Mucosa of descending colon (tissue), 3 donors: ENCODE measurements at places on chromosomes 13 and 19. TPM values are rescaled to one million over a fixed set of nuclear protein-coding genes. Genes with fewer than 3 reads are reported as not detected.
A peak's percentile ranks its signal among the peaks of the same experiment; 100 is the strongest.

DNA sequence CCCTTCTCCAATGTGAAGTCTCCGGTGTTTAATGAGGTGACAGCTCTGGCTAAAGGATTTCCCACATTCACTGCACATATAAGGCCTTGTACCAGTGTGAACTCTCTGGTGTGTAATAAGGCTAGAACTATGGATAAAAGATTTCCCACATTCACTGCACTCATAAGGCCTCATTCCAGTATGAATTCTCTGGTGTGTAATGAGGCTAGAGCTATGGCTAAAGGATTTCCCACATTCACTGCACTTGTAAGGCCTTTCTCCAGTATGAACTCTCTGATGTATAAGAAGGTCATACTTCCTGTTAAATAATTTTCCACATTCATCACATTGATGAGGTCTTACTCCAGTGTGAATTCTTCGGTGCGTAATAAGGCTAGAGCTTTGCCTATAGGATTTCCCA lies 5.9 kb downstream of the ZNF256 start:
- no peak for DNase-seq

DNA sequence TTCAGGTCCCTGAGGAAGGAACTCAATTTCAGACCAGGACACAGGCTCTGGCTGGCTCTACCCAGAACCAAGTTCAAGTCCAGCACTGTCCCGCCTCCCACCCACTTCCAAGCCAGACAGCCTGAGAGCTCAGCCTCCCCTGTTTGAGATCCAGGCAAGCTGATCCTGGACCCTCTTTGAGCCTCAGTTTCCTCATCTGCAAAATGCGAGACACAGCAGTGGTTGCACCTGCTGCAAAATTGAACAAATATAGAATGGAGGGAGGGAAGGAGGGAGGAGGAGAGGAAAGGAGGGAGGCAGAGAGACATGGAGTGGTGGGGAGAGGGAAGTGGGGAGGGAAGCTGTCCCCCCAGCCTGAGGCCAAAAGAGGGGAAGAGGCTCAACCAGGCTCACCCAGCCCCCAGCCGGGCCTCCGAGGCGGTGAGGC lies 751 bp downstream of the TMEM221 start:
- no peak for DNase-seq

DNA sequence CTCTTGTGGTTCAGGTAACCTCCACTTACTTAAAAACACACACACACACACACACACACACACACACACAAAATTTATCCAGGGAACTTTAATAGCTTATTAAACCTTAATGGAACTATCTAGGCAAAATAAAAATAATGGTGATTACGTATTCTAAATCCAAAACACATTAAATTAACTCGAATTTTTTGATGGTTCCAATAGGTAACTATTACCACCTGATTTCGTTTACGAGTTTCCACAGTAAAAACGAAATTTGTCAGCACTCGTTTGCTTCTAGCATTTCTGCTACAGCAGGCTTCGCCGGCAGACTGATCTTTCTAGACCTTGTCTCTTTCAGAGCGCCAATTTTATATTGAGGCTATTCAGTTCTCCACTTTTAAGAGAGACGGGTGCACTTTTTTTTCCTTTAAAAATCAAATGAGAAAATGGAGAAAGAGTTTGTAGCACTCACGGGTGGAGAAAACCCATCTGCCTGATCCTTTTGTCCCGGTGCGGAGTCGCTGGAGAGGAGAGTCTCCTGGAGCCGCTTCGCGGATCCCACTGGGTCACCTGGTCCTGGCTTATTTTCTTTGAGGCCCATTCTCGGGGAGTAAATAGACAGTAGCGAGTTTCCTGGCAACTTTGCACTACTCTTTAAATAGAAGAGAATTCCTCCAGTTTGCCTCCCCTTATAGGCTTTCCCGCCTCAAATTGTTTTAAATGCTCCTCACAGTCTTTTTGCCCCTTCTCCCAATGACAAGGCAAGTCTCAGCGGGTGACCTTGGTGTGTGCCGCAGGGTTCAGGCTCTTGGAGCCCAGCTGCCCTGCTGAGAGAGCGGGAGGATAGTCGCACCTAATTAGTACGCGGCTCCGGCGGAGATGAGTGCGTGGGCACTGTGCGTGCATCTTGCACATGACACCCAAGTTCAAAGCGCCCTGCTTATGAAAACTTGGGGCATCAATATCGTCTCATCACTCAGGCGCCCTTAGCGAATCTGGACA lies 117.0 kb downstream of the KCNRG start:
- no peak for DNase-seq

- no peak for DNase-seq
Observed at GRCh38 chr13:56700324-56700723, 440.4 kb upstream of the PRR20A start.

DNA sequence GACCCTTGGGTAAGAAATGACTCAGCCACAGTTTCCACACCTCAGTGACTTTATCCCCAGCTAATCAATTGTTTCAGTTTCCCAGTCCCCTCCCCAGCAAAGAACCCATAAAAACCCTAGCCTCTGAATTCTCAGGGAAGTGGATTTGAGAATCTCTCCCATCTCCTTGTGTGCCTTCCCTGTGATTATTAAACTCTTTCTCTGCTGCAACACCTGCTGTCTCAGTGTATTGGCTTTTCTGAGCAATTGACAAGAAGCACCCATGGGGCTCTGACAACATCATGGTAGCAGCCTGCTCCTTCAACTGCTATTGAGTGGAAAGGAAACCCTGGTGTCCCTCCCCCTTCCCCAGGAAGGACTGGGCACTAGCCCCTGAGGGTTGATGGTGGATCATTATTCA lies 73.7 kb downstream of the UQCRFS1 start:
- DNase-seq = no peak

Gene KLHL1
- not detected for total RNA-seq

GRCh38 chr13:69579351-69579750 lies 528.3 kb upstream of the ATXN8OS start:
- no peak for DNase-seq

- DNase-seq = no peak
Observed at GRCh38 chr19:30137747-30138146, 195.7 kb downstream of the URI1 start.

Gene IGFL3
- not detected for total RNA-seq

- DNase-seq = no peak
Observed at GRCh38 chr19:45834970-45835369, 19.9 kb upstream of the RSPH6A start.

GRCh38 chr19:33683881-33684537 lies 62.3 kb downstream of the CHST8 start:
- peak; percentile 31 for DNase-seq

Gene APOC1
- 12.7 TPM for total RNA-seq

GRCh38 chr19:4508698-4509097 lies 9.6 kb downstream of the PLIN4 start:
- no peak for DNase-seq

DNA sequence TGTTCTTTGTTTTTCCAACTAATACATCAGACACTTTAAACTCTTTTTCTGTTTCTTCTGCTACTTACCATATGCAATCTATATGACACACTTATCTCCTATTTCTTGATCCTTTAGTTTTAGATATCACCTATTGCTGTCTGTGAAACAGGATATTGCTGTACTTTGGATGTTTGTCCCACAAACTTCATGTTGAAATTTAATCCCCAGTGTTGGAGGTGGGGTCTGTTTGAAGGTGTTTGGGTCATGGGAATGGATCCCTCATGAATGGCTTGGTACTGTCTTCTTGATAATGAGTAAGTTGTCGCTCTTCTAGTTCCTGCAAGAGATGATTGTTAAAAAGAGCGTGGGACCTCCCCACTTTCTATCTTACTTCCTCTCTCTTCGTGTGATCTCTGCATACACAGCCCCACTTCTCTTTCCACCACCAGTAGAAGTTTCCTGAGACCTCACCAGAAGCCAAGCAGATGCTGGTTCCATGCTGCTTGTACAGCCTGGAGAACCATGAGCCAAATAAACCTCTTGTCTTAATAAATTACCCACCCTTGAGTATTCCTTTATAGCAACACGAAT lies 244.2 kb downstream of the NHLRC3 start:
- DNase-seq = no peak

DNA sequence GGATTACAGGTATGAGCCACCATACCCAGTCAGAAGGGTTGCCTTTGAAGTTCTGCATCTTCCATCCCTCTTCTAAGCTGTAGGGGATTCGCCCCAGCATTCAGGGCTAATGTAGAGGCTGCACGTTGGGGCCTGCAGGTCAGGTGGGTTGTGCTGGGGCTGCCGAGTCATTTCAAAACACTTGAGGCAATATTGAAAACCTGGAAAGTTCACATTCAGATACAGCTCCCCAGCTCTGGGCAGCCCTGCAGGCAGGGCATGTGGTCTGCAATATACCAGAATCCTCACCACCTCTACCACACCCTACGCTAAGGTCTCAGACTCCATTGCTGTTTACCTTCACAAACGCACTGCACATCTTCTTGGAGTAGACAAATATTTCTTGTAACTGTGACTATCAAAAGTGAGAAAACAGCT lies 24.6 kb downstream of the CCNE1 start:
- DNase-seq = no peak

- no peak for DNase-seq
Observed at GRCh38 chr13:93976528-93976927, 503.0 kb downstream of the DCT start.

DNA sequence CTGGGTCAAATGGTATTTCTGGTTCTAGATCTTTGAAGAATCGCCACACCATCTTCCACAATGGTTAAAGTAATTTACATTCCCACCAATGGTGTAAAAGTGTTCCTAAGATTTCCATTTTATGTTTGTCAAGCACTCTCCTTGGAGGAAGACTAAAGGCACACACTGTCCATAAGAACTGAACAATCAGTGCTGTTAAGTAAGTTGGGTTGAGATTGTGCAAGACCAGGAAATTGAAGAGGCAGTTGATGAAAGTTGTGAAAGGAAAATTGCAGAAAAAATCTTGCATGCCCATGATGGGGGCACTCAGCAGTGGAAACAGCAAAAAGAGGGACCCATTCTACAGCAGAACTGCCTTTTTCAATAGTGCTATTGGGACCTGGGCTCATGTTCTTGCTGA lies 323.6 kb downstream of the DLEU7 start:
- DNase-seq = no peak

- no peak for DNase-seq
Observed at GRCh38 chr13:40252241-40252640, 414.2 kb downstream of the FOXO1 start.

DNA sequence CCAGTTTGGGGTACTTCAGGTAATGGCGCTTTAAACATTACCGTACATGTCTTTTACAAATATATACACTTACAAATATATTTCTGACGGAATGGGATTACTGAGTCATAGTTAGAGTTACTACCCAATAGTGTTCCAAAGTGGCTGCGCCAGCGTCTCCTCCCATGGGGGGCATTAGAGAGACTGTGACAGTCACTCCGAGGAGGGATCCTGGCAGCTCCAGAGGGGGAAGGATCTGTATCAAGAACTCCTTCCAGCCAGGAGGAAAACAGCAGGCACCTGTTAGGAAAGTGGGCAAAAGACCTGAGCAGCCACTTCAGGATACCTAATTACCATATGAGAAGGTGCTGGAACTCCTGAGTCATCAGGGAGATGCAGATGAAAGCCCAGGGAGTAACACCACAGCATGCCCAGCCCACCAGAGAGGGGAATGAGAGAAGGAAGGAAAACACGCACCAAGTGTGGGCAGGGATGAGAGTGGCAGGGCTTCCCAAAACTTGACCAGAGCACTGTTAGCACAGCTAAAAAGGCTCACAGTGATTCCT lies 52.9 kb downstream of the SLC7A9 start:
- no peak for DNase-seq
